ENCODE measurements at places on chromosomes 16 and 17. TPM values are rescaled to one million over a fixed set of nuclear protein-coding genes. Genes with fewer than 3 reads are reported as not detected.

Gene MYBBP1A
- total RNA-seq, result 30.8 TPM

GRCh38 chr16:75289189-75289588 lies 37.8 kb upstream of the BCAR1 start:
- DNase-seq, result no peak

DNA sequence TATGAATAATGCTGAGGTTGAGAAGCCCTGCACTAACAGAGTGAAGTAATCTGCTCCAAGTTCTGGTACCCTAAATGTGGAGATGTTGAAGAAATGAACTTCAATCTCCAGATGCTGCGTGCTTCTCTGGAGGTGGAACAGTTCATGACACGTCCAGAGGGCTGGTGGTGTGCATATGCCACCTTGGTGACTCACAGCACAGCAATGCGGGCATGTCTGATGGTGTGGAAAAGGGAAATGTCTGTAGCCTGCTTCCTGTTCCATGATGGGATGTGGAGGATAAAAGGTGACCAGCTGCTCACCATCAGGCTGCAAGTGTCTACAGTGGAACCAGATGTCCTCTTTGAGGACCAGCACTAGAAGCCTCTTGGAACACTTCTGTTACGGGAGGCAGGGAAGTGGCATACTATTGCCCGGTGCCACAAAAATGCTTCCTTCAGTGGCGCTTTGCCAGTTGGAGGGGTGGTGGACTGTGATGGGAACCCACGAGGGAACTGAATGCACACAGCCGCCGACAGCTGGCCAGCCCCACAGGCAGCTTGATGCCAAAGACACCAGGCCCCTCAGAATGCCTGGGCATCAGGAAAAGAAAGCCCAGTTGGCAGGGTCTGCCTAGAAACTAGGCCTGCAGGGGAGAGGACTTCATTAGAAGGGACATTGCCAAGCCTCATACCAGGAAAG lies 19.9 kb downstream of the SNX11 start:
- DNase-seq, result no peak

Gene ABCC3
- total RNA-seq, result 367 TPM

DNA sequence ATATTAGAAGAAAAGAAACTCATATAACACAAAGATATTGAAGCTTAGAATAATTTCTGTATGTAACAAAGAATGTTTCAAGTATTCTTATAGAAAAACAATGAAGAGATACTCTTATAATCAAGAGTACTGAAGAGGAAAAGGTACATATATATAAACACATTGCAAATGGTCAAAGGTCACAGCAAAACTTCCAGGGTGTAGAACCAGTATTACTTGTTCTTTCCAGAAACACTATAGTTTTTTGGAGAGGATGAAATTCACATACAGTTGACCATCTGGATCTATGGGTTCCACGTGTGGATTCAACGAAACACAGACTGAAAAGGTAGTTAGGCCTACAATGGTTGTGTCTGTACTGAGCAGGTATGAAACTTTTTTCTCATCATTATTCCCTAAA lies 22.6 kb downstream of the PRPSAP1 start:
- no peak for DNase-seq

Data from mucosa of gallbladder (tissue), 1 donor.